H7 (cell line): ENCODE measurements at places on chromosomes 3 and 15.

DNA sequence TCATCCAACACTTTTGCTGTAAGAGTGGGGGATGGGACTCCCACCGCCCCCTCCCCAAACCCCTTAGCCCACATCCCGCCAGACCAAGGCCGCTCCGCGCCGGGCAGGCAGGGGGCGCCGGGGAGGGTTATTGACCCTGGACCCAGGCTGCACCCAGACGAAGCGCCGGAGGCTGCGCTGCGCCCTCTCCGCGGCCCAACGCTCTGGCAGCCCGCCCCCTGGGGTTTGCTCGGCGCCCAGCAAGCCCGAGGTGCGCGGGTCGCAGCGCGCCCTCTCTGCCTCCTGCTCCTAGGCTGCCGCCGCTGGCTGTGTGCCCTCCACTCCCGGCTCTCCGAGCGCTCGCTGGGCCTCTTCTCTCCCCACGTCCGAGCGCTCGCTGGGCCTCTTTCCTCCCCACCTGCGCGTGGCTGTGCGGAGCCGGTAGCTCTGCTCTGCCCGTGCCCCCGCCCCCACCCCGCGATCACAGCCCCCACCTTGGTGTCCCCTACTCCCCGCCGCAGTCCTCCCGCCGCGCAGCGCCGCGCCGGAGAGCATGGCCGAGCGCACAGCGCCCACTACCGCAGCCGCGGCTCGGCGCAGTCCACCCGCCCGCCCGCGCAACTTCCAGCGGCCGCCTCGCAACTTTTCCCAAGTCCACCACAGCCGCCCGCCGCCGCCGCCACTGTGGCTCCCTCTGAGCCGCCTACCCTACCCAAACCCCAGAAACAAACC, 1.2 kb downstream of the MECOM start:
- peak; percentile 94 for DNase-seq

- DNase-seq = no peak
Observed at GRCh38 chr3:190617185-190617584, 103.3 kb downstream of the IL1RAP start.

DNA sequence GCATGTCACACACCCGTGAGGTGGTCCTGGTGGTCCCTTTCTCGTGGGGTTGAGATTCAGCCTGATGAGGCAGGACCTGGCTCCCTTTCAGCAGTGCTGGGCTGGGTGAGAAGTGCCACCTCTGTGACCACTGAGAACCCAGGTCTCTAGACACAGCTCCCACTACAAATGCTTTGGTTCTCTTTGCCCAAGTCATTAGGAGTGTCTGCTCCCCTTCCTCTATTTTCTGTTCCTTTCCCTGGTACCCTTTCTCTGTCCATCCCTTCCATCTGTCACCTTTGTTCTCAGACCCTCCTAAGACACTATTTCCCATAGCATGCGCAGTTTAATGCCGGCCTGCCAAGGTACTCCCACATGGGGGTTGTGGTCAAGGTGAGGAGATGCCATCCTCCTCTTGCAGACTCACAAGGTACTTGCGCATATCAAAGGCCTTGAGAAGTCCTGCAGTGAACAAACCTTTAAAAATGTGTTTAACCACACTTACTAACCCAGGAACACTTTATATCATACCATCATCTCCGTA, 297.7 kb downstream of the LRTM1 start:
- DNase-seq = no peak

DNA sequence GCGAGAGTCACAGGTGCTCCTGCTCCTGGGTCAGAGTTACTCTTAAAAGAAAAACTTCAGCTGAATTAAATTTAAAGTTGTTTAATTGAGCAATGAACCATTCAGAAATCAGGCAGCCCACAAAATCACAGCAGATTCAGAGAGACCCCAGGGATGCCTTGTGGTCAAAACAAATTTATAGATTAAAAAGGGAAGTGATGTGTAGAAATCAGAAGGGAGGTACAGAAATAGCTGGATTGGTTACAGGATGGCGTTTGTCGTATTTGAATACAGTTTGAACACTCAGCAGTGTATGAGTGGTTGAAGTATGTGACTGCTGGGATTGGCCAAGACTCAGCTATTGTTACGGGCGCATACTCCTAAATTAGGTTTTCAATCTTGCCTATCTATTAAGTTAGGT, 58.6 kb downstream of the UACA start:
- DNase-seq = no peak

GRCh38 chr15:63870487-63871209, 36.9 kb upstream of the HERC1 start:
- peak; percentile 67 for DNase-seq

GRCh38 chr3:180184816-180185215, 148.1 kb upstream of the PEX5L start:
- no peak for DNase-seq

GRCh38 chr15:59035201-59035600, 47.7 kb downstream of the RNF111 start:
- DNase-seq = no peak

GRCh38 chr3:80232760-80233159, 465.0 kb upstream of the ROBO1 start:
- DNase-seq = no peak

DNA sequence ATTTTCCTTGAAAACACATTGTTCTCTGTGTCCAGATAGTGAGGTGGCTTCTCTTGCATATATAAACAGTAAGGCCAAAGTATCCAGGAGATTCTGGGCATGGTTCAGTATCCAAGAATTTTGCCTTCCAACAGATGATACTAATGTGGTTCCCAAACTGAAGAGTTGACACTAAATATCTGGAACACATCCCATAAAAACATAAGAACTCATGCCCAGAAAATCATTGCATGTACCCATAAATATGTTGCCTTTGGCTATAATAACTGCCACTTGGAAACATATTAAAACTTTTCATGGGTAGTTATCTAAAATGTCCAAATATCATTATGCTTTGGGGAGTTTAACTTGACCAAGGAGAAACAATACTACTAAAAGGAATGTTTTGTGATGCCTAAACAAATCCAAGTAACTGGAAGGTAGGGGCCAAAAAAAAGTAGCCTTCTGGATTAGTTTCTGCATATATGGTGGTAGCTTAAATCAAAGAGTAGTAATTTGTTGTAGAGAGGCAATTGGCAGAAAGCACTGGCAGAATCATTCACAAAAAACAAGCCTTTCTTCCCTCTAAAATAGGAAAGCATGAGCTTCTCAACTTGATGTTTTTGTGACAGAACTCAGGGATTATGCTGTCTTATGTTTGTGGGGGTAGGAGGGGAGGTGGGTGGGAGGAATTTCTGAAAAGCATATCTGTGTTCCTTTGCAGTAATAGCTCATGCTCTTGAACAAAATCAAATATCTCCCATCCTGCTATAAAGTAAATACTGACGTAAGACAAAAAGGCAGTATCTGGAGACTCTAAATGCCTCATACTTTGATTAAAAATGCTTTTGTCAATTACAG, 753.9 kb downstream of the TUSC7 start:
- no peak for DNase-seq

- DNase-seq = peak; percentile 77
Observed at GRCh38 chr3:183822631-183823030, 2.7 kb downstream of the MAP6D1 start.

DNA sequence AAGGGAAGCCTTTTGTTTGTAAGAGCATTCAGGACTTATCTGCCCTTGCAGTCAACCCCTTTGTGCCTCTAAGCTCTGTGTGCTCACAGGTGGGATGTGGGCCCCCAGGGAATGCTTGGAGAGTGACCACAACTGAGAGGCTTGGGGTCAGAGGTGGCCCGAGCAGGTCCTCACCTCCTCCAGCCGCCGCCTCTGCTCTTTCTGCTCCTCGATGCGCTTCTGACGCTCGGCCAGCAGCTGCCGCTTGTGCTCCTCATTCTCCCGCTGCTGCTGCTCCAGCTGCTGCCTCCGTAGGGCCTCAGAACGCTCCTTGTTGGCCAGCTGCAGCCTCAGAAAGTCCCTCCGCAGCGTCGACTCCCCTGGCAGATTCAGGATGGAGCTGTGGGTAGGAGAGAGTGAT, 130.8 kb upstream of the SLC2A2 start:
- peak; percentile 24 for DNase-seq

GRCh38 chr3:45055411-45056143, 29.5 kb downstream of the CLEC3B start:
- DNase-seq = peak; percentile 79

GRCh38 chr3:141020143-141020830, 30.9 kb upstream of the SPSB4 start:
- no peak for DNase-seq
